ENCODE measurements at places on chromosomes 5 and 9.

DNA sequence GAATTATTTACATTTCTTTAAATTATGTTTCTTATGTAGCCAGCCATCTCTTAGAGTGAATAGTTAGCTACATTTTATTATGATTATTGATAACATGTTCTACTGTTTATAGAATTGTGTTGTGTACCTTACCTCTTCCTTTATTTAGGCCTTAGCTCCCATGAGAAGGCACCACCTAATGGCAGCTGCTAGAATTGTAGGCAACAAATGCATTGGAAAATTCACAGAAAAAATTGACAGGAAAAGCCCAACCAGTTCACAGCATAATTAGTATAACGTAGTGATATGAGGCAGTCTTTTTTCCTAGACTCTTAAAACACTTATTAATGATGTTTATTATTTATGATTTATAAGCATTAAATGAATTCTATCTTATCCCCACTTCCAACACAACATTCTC lies 175.8 kb downstream of the WDR70 start:
- DNase-seq, result no peak

DNA sequence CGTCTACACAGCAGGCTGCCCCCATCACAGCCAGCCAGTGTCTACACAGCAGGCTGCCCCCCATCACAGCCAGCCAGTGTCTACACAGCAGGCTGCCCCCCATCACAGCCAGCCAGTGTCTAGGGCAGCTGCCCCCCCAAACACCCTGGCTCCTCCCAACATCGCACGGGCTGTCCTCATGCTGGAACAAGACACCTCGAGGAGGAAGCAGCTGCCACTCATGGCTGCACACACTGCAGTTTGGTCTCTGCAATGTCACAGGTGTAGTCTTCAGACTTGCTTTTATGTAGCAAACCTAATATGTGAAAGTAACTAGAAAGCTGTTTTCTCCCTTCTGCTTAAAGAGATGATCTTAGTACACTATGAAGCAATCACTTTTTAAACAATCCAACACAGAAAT lies 9.7 kb downstream of the LRRC14B start:
- DNase-seq, result no peak

DNA sequence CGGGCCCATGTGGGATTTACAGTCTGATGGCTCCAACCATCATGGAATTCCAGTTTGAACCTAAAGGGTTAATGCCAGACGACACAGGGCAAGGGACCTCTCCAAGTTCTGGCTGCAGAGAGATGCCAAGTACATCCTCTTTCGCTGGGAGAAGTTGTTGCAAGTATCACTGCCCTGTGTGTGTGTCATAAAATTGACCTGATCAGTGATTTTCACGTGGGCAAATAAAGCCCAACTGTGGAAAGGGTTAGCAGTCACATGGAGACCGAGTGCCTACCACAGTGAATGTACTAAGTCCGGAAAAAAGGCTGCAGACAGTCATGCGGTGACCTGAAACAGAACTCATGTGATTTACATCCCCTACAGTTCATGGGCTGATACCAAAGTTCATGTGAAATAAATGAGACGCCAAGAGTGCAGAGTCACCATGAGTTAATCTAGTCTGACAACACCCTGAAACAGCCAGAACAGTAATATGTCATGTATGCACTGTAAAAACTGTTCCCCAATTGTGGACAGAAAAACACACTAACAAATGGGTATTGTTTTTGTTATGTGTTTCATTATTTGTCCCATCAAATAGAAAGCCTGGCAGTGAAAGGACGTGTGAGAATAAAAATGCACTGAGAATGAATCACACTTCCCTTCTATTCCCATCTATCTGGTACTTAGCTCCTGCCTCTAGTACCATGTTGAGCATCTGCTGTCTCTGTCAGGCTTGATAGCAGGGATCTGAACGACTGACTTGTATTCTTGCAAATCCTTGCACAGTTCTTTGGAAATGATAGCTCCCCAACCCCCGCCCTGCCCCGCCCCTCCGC lies 115.7 kb downstream of the SUSD1 start:
- DNase-seq, result no peak

- DNase-seq, result no peak
Observed at GRCh38 chr5:66306105-66306843, 162.2 kb downstream of the SREK1 start.

- no peak for DNase-seq
Observed at GRCh38 chr9:117823576-117823975, 119.4 kb downstream of the TLR4 start.
